Motor neuron (in vitro differentiated cells): ENCODE measurements at places on chromosomes 16 and 17. TPM values are rescaled to one million over a fixed set of nuclear protein-coding genes. Genes with fewer than 3 reads are reported as not detected.

- ATAC-seq, result no peak
These were observed 25.9 kb downstream of the PITPNM3 start for GRCh38 chr17:6530324-6530920.

GRCh38 chr17:35914354-35914753 is 16.2 kb downstream of the RDM1 start:
- no peak for ATAC-seq

DNA sequence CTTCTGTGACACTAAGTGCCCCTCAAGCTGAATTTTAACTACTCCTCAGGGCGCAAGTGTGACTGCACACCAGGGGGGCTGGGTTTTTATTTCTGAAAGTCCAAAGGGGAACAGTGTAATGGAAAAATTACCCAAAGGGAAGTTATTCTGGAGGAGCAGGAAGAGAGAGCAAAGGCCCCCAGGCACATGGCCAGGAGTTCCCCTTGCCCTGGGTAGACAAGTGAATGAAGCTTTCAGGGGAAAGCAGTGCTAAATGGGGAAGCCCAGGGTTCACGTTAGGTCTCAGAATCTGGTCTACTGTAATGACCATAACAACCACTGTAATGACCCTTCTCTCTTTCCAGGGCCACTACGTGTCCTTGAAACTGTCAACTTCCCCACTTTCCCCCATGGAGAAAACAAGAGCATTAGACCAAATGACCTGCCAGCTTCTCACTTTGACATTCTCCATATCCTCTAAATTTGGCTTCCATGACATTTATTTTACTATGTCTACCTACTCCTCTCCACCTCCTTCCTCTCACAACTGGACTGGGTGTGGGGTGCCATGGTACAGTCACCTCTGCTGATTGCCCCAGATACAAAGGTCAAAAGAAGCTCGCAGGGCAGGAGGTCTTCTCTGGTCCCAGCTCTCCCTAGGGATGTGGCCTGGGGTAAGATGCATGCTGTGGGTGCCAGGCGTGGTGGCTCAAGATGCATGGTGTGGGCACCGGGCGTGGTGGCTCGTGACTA is 34.1 kb upstream of the MMP2 start:
- no peak for ATAC-seq

DNA sequence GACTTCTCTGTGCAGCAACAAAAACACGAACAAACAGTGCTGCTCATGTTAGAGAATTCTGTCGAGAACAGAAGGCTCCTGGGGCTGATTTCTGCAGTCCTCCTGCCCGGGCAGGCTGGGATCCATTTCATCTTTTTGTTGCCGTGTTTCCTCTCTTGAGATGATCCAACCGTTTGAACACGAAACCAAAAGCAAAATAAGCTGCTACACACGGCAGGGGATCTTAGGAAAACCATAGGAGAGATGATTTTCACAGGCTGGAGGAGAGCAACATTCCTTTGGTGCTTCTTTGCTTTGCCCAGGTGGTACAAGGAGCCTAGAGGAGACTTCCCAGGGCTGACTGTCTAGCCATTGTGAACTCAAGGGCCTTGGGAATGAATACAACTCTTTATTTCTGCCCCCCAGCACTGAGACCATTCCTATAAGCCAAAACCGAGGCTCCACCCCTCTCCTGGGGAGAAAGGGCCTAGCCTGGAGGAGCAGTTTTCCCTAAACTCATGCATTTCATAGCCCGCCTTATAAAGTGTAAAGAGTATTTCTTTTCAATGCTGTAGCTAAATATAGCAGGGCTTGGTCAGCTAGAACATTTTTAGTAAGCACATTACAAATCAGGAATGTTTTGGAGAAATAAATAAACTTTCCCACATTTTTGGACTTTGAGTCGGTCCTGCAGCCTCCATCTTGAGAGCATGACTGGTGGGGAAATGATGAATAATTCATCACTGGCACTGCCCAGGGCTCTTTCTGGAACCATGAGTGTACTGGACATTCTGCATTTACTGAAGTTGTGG is 7.7 kb downstream of the FOXL1 start:
- peak; percentile 75 for ATAC-seq

Gene MYH1
- total RNA-seq, result not detected in 2 replicates
